ENCODE measurements at places on chromosomes 7 and 10. TPM values are rescaled to one million over a fixed set of nuclear protein-coding genes. Genes with fewer than 3 reads are reported as not detected.

The SPDYE5 gene
- total RNA-seq: not detected

The TACR2 gene
- total RNA-seq: 0.55 TPM

The IL2RA gene
- total RNA-seq: 4.1 TPM

The SH2D4B gene
- 0.37 TPM for total RNA-seq

The ITGB8 gene
- 11.0 TPM for total RNA-seq

The ZNF33A gene
- 25.8 TPM for total RNA-seq

The VPS37D gene
- 2.0 TPM for total RNA-seq

The CISD1 gene
- total RNA-seq: 39.5 TPM

The HMX3 gene
- not detected for total RNA-seq

The KCP gene
- 1.5 TPM for total RNA-seq

The PLXDC2 gene
- 107 TPM for total RNA-seq
